Central memory CD4-positive, alpha-beta T cell (primary cell): ENCODE measurements at places on chromosomes 5 and 9.

DNA sequence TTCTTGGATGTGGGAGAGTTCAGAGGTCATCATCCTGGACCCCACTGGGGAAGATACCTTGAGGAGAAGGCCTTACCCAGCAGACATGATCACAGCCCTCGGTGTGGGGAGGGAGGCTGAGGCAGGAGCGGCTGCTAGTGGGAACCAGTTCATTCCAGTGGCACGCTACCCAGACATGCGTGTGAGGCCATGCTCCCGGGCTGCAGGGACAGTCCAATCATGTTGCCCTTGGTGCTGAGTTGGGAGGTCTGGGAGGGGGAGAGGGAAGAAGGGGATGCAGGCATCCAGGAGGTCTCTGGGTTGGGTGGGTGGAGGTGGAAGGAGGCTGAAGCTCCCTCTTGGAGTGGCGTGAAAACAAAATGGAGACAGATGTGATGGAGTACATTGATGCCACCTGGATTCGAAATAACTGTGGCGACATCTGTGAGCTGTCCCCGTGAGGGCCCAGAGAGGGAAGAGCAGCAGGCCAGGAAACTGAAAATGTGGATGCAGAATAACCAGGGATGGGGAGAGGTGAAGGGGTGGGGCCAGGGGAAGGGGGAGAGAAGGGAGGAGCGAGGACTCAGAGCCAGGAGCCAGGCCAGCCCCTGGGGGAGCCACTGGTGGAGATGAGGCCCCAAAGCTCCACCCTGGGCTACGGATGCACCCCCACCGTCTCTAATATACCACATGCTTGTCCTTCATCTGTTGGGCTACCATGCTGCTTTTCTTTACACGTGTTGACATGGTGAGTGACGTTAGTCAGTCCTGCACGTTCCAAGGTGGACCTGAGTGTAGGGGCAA, 16.2 kb downstream of the NDUFS6 start:
- DNase-seq, result no peak

DNA sequence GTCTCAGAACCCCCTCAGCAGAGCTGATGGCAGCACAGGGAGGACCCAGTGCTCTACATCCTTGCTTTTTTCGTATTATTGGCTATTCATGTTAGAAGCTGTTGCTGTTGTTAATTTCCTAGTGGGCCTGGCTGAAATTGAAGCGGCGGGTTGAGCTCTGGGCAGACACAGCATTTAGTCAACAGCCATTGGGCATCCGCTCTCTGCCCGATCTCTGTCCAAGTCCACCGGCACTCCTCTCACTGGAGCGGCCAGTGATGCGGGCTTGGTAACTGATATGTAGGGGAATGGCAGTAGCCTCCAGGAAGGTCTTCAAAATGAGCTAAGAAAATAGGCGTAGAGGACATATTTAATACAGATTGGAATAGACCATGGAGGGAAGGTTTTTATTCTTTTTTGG, 1.3 kb upstream of the GARNL3 start:
- DNase-seq, result no peak

DNA sequence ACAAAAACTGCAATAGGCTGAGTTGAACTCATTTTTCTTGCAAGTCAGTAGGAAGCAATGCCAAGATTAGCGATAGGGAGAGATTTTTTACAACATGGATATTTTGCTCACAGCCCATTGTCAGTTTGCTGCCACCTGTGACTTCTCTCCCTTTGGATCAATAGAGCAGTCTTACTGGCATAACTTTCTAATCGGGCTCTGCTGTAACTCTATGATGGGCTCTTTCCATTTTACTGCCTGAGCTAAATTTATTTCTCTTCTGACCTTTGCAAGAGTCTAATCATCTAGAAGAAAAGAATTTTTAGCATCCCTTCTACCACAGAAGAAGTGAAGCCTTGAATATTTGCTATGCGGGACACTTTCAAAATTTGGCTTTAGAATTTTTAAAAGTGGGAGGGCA, 53.6 kb upstream of the SGCD start:
- DNase-seq, result no peak

DNA sequence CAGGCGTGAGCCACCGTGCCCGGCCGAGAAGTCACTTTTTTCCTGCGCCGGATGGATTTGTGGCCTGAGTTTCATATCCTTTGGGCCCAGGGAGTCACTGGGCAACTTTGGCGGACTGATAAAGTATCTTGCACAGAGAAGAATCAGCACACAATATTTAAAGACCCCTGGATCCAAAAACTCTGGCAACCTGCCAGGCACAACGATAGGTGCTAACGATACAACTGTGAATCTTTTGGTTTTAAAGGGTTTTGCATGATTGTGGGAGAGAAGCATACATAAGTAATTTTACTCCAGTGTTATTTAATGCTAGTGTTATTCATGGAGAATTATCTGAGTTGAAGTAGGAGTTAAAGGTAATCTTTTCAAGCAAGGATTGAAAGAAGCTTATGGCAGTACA, 85.3 kb downstream of the TAF11L14 start:
- DNase-seq, result no peak

- DNase-seq, result no peak
These were observed 18.3 kb upstream of the MUSK start for GRCh38 chr9:110650261-110650660.

GRCh38 chr5:32123058-32123805, 50.9 kb downstream of the GOLPH3 start:
- DNase-seq, result no peak

DNA sequence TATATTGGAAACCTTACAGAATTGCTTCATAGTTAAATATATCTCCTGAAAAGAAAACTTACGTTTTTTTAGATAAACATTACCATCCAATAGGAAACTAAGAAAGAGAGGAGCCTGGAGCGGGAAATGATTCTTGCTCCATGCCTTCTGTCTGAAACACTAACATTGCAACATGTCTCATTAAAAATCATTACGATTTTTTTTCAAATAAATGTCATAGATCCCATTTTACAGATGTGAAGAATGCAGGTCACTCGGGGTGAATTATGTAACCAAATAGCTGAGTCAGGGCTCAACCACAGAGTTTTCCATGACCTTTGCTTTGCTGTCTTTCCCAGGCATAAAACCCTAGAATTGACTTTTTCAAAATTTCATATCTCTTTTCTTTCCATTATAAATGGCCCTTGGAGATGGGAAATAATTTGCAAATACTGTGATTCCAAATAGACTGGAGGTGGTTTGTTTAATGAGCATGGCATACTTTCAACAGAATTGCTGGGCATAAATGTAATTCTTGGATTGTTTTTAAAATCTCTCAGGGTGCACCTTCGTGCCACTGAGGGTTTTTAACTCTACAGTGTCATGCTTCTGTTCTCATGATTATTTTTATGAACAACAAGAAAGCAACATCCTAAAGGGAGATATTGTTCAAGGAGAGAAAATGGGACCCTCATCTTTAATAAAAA, 302.8 kb downstream of the EBF1 start:
- DNase-seq, result no peak

DNA sequence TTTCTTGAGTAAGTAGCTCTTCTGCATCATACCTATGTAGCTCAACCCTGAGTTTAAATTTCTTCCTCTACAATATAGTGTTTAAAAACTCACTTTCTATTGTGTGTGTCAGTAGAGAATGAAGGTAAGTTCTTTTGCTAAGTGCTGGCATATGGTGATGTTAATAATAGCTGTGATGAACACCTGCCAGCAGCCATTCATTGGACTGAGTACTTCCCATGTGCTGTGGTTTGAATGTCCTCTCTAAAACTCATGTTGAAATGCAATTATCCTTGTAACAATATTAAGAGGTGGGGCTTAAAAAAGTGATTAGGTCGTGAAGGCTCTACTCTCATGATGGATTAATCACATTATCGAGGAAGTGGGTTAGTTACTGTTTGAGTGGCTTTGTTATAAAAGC, 645.2 kb upstream of the RGMB start:
- no peak for DNase-seq

DNA sequence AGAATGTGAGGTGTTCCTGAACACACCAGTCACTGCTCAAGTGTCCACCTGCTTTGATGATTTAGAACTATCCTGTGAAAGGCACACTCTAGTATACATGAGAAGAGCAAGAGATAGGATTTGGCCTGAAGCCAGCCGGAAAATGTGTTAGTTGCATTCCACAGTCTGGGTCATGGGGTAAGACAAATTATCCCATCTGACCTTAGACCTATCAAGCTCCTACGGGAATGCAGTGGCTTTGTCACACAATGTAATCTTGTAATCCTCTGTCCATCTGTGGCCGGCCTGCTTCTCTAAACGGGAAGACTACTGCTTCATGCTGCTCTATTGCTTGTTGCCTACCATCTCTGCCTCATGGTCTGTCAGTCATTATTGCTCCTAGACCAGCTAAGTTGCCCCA, 92.4 kb upstream of the PRRC1 start:
- no peak for DNase-seq

GRCh38 chr5:174745590-174746103, 21.3 kb downstream of the MSX2 start:
- no peak for DNase-seq

- no peak for DNase-seq
These were observed 42.7 kb downstream of the OR2V1 start for GRCh38 chr5:181088289-181088688.

DNA sequence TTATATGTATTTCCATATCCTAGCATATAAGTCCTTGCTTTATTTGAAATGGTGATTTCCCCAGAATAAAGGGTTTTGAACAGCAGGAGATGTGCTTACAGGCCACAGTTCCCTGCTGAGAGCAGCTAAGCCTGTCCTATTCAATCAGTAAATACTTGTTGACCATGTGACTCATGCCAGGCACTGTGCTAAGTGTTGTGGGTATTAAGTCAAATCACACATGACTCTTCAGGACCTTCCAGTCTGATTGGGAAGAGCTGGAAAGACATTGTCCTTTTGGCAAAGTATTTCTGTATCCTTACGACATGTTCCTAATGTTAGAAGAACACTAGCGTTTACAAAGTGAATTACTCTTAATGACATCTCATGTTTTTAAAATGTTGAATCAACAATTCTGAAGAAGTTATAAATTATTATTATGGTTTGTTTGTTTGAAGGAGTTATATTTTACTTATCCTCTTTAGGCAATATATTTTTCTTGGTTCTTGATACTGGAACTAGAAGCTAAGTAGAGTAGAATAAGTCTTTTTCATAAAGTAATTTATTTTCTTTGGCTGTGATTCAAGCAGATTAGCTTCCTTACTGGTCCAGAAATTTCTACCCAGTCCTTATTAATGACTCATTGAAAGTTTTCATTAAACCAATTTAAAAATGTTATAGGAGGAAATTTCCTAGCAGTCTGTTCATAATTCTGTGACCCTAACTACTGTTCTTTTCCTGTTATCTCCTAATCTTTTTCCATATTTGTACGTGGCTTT, 82.1 kb downstream of the GAPVD1 start:
- DNase-seq, result no peak

DNA sequence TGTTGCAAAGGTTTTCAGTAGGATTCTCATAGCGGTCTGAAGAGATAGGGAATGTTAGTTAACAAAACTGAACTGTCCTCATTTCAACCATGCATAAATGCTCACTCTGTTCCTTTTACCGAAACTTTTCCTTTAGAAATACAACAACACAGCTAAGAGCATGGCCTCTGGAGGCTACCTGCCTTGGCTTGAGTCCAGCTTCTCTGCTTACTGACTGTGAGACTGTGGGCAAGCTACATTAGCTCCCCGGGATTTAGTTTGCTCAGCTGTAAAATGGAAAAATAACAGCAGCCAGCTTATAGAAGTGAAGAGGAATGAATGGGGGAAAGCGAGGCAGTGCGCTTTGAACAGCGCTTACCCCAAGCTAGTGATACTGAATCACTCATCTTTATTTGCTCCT, 507.9 kb upstream of the DAP start:
- DNase-seq, result no peak

- peak; percentile 32 for DNase-seq
These were observed 982 bp downstream of the EPB41L4A start for GRCh38 chr5:112417931-112418658.

- no peak for DNase-seq
These were observed 3.4 kb downstream of the MYMK start for GRCh38 chr9:133521122-133522072.

DNA sequence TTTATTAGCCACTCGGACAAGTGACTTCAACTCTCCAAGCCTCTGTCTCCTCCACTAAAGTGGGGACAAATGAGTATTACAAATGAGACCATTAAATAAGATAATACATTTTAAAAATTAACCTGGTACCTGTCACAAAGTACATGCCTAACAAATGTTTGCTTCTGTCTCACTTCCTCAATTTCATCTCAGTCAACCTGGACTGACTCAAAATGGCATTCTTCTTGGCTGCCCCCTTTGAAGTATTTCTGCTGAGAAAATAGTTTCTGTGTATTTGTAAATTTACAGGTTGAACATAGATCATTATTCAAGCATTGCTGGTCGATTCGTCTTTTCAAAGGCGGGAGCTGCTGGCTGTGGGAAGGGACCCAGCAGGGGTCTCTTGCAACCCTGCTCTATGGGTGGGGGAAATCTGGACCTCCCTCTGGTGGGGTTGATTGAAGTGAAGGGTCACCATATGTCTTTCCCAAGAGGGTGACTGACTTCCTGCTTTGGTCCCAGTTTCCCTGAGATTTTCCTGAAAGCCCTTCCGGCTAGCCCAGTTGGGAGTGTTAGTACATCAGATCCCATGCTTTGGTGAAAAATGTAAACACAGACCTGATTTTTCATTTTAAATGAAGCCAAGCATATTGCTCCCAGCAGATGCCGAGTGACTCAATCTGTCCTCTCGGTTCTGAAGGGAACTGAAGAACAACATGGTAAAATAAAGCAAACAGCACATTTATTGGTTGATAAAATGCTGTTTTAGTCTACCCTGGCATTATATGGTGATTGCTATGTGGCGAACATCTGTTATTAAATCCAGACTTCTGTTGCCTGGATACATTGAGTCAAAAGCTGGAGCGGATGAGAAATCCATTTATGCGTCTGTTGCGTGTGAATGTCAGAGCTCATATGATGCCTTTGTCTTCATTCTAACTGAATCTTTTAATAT, 73.0 kb downstream of the KCNIP1 start:
- DNase-seq, result no peak

GRCh38 chr5:159836691-159837090, 79.6 kb upstream of the ADRA1B start:
- no peak for DNase-seq

GRCh38 chr5:113446358-113446927, 11.7 kb upstream of the TSSK1B start:
- no peak for DNase-seq

DNA sequence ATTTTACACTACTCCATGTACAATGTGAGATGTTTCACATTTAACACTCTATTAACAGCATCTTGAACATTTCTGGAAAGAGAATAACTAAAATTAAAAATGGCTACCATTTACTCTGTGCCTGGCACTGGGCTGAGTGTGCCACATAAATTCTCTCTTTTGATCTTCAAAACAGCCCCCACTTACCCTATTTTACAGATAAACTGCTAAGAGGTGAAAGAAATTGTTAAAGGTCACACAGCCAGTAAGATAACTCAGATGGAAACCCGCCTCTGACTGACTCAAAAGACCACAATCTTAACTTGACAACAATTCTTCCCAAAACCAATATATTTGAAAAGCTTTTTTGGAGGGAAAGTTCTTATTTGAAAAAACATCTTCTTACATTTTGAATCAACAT, 97.3 kb downstream of the MAPKAP1 start:
- no peak for DNase-seq

DNA sequence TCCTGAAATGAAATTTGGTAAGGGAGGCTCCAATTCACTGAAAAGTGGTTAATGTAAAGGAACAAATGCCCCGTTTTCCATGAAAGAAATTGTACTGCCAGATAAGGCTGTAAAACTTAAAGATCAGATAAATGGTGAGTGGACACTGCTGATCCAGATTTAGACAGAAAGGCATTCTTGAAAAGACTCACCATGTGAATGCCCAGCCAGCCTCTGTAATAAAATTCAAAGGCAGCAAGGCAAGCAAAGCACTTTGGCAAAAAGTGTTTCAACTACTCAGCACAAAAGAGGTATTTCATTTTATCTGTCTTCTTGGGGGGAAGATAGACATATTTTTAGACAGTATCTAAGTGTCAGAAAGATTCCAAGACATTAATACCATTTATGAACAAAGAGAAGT, 133.6 kb downstream of the MLLT3 start:
- DNase-seq, result no peak
